NCI-H82 (cell line): ENCODE measurements at places on chromosomes 5 and 9.

DNA sequence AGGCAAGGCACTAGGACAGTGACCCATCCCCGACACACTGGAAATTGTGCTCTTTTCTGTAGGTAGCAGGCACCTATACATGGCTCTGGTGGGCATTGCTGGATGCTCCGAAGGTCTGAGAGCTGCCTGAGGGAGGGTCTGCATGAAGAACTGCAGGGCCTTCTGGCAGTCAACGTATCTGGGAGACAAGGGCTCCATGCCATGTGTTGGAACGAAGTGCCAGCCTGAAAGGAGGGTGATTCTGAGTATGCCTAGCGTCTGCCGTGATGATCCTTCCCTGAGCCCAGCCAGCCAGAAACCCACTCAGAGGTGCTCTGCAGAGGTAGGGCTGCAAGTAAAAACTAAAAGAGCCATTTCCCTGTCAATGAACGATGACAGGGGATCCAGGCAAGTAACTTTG is 453.2 kb downstream of the MED10 start:
- no peak for DNase-seq

DNA sequence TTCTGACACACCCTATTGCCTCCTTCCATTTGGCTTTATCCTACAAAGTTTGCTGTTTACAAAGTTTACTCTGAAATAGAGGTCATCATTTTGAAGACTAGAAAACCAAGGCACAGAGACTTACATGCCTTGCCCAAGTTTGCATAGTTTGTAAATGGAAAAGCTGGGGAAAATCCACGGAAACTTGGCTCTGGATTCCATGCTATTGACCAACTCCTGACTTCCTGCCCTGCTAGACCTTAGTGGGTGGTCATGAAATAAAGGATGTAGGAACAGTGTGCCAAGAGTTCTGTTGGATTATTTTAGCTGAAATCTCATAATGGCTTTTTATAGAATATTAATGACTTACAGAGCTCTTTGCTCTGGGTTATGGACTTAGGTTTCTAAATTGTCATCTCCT is 69.5 kb downstream of the GRIA1 start:
- DNase-seq = no peak

- peak; percentile 50 for DNase-seq
These were observed 553.8 kb downstream of the PTPRD start for GRCh38 chr9:10059044-10059443.

GRCh38 chr5:164336906-164337305 is 831.5 kb downstream of the MAT2B start:
- DNase-seq = no peak

DNA sequence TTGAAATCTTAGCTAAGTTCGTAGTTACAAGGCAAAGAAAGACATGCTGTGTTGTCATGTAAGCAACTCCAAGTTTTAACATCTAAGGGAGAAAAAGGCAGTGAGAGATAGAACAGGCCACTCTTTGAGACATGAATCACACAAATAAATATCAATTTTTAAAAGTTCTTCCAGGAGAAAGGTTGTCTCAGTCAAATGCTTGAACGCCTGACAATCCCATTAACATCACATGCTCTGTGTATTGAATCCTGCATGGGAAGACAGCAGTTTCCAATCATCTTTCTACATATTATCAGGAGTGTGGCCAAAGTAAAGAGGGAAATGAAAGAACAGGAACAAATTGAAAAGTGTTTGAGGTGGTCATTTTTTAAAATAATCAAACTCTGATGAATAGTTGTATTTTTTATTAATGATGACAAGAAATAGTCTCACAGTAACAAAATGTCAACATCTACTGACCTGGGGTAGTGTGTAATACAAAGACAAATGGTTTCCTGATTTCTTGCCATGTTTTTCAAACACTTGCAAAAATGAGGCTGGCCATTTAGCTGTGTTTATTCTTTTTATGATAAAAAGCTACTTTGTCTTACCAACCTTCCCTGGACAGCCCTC is 6.4 kb upstream of the C6 start:
- no peak for DNase-seq
